ENCODE measurements at places on chromosomes 7 and 10.

DNA sequence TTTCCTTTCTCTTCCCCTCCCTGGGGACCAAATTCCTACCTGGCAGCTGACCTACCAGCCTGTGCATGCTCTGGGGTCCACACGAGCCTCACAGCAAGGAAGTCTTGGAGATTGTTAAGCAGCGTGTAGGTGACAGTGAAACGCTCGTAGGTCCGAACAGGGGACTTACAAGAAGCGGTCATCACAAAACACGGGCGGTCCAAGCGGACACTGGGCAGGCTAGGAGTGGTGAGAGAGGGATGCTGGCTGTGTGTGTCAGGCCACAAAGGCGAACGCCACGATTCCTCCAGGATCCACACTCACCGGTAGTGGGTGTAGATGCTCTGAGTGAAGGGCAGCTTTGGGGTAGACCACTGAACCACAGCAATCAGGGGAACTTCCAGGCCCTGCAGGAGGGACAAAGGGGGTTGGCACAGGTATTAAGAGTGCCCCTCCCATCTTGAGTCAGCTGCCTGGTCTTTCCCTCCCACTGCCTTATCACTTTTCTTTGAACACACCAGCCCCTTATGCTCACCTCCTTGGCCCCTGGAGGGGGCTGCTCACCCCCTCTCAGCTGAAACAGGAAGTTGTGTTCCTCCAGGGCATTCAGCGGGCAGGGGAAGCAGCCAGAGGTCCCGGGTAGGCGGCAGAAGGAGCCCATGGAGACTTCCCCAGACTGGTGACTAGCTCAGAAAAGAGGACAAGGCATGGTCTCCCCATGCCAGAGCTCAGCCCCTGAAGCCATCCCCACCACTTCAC, 2.0 kb downstream of the TRAPPC14 start:
- DNase-seq: peak; percentile 61

GRCh38 chr7:7779888-7780287, 61.5 kb upstream of the RPA3 start:
- no peak for DNase-seq

GRCh38 chr10:80407812-80408241, 524 bp upstream of the PRXL2A start:
- DNase-seq: peak; percentile 49

- DNase-seq: no peak
Observed at GRCh38 chr10:86373251-86373650, 6.7 kb upstream of the GRID1 start.

- DNase-seq: no peak
Observed at GRCh38 chr10:13095094-13095493, 4.9 kb upstream of the OPTN start.

DNA sequence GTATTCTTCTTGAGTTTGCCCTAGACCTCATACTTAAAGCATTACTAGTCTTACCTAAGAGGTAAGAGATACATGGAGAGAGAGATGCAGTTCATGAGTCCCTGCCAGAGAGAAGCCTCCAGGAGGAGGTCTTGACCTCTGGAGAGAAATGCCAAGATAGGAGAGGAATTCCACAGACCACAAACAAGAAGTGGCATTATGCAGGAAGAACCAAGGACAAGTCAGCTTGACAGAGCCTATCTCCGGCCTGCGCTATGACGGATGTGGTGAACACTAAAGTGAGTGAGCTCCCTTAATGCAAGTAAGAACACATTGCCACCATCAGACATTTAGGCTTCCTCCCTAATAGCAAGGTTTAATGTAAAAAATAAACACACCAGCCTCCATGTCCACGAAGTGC, 27.9 kb upstream of the COL1A2 start:
- DNase-seq: peak; percentile 33

DNA sequence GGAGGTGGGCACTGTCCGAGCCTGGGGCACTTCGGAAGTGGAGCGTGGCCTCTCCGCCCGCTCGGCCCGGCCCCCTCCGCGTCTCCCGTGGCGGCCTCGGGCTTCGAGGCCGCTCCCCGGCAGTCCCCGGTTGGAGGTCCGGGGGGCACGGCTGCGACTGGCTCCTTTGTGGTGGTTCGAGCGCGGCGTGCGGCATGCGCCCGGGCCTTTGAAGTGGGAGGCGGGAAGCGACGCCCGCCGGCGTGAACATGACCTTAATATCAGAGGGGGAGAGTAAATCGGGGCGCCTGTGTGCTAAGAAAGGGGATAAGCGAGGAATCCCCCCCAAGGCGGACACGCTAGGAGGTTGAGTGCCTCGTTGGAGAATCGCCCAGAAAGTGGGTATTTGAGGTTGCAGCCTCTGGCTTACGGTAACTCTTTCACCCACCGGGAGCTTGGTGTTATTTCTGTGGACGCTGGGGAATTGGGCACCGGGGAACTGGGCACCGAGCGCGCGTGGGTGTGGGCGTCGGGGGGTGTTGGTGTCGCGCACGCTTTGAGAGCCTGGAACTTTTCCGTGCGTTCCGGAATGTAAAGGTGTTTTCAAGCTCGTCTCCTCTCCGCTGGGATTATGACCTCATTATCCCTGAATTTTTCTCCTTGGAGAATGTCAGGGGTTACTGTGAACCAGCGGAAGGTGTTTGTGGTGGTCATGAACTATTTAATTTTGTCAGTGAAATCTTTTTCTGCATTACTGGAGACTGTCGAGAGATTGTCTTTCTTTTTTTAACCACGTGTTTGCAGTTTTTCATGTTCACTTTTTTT, 660 bp downstream of the SUV39H2 start:
- DNase-seq: peak; percentile 62

DNA sequence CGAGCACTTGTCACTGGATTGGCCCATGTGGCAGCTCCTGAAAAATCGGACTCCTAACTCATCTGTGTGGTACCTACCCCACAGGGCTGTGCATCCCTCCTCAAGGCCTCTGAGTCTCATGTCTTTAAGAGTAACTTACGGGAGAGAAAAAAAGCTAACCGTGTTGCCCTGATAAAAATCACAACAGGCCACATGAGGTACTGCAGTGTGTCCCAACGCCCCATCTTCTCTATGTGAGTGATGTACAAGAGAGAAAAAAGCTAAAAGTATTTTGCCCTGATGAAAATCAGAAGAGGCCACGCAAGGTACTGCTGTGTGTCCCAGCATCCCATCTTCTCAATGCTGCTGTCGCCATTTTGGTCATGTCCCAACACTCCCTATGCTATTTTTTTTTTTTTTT, 41.2 kb upstream of the ADRB1 start:
- no peak for DNase-seq

DNA sequence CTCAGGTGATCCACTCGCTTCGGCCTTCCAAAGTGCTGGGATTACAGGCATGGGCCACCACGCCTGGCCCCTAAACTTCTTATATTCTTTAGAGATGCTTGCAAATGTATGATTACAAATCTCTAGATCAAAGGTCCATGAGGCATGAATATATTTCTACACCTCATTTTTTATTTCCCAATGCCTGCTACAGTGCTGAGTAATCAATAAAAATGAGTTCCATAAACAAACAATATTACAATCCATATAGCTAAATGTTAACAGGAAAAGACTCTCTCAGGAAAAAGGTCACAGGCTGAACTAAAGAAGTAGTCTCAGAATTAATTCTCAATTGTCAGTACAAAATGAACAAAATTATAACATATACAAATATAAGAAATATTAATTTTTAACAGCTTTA, 90.8 kb downstream of the LMBR1 start:
- no peak for DNase-seq

DNA sequence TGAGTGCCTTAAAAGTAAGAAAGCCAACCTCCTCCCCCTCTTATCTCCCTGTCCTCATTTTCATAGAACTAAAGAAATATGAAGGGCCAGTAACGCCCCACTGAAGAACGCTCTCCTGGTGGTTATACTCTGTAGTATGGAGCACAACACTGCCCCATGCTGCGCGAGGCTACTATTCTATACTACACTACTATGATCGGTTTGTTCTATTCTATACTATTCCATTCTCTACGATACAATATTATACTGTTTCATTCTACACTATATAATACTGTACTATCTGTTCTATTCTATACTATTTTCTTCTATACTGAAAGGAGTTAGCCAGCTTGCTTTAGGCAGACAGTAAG, 34.8 kb downstream of the DIP2C start:
- DNase-seq: no peak

- peak; percentile 61 for DNase-seq
Observed at GRCh38 chr7:36986948-36987724, 262.8 kb upstream of the AOAH start.

- no peak for DNase-seq
Observed at GRCh38 chr7:112182749-112183148, 23.4 kb downstream of the DOCK4 start.

- no peak for DNase-seq
Observed at GRCh38 chr10:102268375-102268888, 23.1 kb downstream of the GBF1 start.

- DNase-seq: no peak
Observed at GRCh38 chr10:133442967-133443924, 10.5 kb upstream of the SCART1 start.

DNA sequence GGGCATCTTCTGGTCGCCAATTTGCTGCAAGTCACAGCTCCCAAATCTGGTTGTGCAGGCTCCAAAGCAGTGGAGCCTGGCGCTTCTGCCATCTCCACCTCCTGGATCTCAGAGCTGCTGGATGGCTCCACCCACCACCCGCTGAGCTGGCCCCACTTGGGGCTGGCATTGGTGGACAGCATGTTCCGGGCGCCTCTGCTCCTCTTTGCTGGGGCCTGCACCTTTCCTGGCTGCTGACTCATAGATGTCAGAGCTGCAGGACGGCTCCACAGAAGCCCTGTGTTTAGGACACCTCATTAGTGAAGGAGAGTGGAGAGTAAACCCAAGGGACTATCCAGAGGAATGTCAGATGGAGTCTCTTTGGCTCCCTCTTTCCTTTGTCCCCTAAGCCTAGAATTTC, 27.4 kb downstream of the MAPK8 start:
- DNase-seq: no peak

- no peak for DNase-seq
Observed at GRCh38 chr10:99389729-99390480, 40.5 kb downstream of the GOT1 start.
